ENCODE measurements at places on chromosomes 6 and 20.

DNA sequence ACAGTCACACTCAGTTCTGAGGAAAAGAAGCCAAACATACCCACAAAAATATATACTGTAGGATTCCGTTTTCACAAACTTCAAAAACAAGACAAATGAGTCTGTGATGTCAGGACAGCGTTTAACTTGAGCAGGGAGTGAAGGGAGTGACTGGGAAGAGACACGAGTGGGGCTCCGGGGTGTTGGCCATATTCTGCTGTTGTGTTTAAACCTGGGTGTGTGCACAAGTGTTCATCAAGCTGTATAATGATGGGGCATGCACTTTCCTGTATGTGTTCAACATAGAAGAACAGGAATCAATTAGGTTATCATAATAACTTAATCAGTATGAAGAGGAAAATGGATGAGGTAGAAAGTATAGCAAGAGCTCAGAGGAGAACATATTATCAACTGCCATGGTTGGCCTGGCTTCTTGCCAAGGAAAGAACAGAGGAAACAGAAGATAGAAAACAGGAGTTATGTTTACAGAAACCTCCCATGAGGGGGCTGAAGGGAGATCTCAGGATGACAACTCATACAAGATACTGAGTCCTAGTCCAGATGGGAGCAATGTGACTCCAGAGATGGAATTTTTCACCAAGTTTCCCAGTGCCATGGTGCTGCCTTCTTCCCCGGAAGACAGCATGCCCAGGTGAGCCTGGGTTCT, 15.1 kb upstream of the AFDN start:
- no peak for DNase-seq

- no peak for DNase-seq
These were observed 14.0 kb downstream of the GMDS start for GRCh38 chr6:2231438-2231837.

DNA sequence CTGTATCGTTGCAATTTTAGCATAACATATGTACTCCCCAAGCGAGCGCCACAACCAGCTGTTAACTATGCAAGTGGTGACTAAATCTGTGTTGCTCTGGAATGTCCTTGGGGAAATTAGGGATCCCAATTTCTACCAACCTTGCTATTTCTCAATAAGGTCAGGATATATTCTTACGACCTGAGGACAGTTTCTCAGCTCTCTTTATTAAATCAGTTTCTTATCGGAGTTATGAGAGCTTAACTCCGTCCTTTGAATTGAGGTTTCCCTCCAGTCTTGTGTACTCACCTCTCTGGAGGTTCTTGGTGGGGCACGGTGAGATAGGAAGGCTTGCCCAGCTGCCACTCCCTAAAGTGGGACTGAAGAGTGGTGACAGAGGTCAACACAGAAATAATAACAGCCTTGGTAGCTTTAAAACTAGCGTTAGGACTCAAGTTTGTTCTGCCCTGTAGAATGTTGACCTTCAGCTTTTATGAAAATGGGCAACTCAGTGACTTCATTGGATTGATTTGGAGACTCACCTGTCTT, 694 bp downstream of the MRPS18B start:
- DNase-seq: no peak

DNA sequence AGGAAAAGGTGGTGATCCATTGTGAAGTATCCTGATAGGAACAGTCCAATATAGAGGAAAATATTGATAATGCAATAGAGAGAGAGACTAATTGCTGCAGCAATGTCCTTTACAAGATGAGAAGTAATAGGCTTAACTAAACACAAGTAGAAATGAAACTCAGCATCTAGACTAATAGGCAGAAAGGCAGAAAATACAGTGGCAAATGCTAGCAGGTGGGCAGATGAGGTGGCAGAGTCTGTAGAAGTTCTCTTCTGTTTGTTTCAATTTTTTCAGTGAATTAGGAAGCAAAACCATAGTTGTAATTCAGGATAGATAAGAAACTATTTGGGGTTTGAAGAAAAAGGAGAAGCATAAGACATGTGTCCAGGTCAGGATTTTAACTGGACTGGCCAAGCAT, 236.7 kb upstream of the HS3ST5 start:
- DNase-seq: no peak

GRCh38 chr20:19598117-19598850, 159.8 kb upstream of the RIN2 start:
- DNase-seq: no peak

- no peak for DNase-seq
These were observed 14.6 kb downstream of the GATA5 start for GRCh38 chr20:62461157-62461556.

DNA sequence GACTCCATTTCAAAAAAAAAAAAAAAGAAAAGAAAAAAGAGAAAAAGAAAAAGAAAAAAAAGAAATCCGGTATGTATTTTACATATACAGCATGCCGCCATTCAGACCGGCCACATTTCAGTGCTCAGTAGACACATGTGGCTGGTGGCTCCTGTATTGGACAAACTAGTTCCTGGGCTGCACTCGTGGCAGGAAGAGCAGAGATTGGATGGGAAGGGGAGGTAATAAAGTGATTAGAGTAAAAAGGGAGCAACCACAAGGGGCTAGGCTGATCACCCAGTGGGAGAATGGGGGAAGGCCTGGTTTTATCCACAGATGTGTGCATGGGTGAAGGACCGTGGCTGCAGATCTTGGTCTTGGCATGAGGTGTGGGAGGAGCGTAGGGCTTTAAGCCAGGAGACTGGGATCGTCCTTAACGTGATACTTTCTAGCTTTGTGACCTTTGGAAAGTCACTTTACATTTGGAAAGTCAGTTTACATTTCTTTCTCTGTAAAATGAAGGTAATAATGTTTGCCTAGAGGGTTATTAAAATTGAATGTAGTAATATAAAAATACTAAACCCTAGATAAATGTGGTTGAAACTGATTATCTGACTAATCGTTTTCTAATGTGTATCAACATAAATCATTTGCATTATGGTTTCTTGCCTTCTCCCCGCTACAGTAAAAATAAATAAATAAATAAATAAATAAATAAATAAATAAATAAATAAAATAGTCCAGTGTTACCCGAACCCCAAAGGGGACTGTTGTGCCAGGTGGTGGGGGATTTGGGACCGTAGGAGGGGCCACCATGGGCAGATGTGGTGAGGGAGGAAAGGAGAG, 869 bp upstream of the TRIM15 start:
- DNase-seq: no peak

GRCh38 chr6:41032830-41033229, 6.2 kb downstream of the UNC5CL start:
- no peak for DNase-seq

GRCh38 chr6:524803-525202, 132.1 kb downstream of the HUS1B start:
- DNase-seq: peak; percentile 10

GRCh38 chr6:169905041-169905807, 153.8 kb downstream of the ERMARD start:
- no peak for DNase-seq

DNA sequence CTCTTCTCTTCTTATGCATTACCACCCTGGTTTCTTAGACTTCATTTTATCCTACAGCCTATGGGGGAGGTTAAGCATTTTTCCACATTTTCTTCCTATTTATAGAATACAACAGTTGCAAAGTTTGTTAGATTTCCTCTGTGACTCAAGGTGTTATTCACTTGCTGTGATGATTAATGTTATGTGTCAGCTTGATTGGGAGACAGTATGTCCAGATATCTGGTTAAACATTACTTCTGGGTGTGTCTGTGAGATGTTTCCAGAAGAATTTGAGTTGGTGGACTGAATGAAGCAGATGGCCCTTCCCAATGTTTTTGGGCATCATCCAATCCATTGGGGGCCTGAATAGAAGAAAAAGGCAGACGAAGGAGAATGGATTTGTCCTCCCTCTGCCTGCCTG, 131.3 kb downstream of the C6orf118 start:
- no peak for DNase-seq

- no peak for DNase-seq
These were observed 198.4 kb upstream of the SOX4 start for GRCh38 chr6:21395121-21395520.

- DNase-seq: no peak
These were observed 62.2 kb upstream of the NUP153 start for GRCh38 chr6:17768881-17769280.

- no peak for DNase-seq
These were observed 1.6 kb downstream of the SMPDL3A start for GRCh38 chr6:122790423-122791309.

DNA sequence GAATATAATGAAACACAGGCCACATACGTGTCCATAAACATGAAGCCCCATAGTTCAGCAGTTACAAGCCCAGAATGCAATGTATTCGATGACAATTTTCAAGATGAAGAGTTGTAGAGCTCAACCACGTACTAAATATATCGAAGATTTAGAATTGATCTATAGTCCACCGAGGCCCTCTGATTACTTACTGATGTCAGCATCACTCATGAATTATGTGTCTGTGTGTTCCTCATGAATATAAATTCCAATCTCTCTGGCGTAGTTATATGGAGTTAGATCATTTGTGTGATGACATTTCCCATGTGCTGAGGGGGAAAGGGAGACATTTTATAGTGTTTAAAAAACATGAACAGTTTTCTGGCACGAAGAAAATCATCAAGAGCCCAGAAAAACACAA, 97.5 kb downstream of the PFDN4 start:
- no peak for DNase-seq
